ENCODE measurements at places on chromosomes 7 and 10. TPM values are rescaled to one million over a fixed set of nuclear protein-coding genes. Genes with fewer than 3 reads are reported as not detected.
A peak's percentile ranks its signal among the peaks of the same experiment; 100 is the strongest.

DNA sequence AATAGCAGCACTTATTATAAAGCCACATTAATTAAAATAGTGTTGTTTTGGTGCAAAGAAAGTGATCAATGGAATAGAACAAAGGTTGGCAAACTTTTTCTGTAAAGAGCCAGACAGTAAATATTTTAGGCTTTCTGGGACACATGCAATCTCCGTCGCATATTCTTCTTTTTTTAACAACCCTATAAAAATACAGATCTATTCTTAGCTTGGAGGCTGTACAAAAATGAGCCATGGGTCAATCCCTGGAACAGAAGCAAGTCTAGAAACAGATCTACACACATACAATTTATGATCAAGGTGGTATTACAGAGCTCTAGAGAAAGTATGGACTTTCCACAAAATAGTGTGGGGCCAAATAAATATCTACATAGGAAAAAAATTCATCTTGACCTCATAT lies 71.8 kb downstream of the ARHGAP21 start:
- DNase-seq = no peak

TACC2 gene
- total RNA-seq = 54.6 TPM

DNA sequence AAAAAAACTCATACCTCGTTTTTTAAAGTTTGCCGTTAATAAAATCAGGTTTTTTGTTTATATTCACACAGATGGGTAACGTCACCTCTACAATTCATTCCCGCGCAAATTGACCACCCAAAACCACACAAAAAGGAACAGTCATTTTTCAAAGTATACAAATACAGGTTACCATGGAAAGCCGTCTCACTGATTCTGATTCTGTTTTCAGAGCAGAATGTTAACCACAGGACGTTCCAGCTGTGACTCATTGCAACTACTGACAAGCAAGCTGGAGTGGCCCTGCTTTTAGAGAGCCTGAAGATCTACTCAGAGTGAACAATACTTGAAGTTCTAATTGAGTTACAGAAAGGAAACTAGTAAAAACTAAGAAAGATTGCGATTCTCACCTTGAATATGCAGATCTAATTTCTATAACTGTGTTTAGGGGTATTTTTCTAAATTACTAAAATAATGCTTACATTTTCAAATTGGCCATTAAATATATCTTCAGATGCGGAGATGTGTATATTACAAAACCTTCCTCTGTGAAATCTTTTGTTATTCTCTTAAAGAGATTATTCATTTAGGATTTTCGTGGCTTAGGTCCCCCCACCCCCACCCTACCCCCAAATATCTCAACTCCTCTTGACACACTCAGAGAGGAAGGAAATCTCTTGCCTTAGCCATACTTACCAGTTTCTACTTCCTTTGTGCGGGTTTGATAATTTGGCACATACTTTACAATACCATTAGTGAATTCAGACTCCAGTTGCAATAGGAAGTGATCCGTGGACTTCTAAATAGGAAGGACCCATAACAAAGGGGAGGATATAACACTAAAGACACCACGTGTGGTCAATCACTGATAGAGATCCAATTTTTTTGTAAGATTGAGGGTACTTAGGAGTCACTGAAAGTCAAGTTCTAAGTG lies 106.0 kb downstream of the CUBN start:
- DNase-seq = no peak

PCLO gene
- 0.62 TPM for total RNA-seq

DNA sequence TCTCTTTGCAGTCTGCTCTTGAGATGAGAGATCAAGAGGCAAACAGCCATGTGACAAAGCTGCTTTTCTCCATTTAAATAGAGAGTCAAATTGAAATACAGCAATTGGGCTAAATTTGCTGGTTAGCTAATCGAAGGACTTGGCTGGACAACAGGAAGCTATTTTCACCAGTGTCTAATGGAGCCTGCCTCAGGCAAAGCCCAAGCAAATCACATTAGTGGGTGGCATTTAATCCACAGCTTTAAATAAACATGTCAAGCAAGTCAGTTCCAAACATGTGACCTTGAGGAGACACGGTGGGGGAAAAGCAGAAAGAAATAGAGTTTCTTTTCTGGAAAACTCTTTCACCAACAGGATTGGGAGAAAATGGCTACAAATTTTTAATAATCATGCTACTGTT lies 180.5 kb upstream of the AOAH start:
- DNase-seq = no peak

GRCh38 chr7:86667732-86668131 lies 24.0 kb downstream of the GRM3 start:
- no peak for DNase-seq

- DNase-seq = no peak
These were observed 141.7 kb downstream of the SH3PXD2A start for GRCh38 chr10:103713676-103714075.

- peak; percentile 44 for DNase-seq
These were observed 225.2 kb upstream of the SH2B2 start for GRCh38 chr7:102061354-102061945.

PIP gene
- total RNA-seq = not detected

- no peak for DNase-seq
These were observed 379.4 kb downstream of the GALNT17 start for GRCh38 chr7:71511361-71511807.

DNA sequence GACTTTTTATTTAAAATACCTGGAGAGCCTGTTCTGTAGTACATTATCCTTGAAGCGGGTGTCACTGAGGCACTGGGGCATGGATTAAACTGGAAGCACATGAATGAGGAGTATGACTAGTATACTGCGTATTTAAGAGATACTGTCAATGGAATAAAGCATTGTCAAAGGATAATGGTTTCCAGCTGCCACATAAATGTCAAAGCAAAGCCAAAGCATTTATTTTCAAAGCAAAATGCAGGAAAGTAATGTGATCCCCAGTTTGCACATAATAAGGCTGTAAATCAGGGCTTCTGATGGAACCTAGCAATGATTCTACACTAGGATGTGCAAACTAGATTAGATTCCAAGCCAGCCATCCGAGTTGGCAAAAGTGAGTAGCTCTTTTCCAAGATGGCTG lies 240.1 kb downstream of the POU6F2 start:
- no peak for DNase-seq

- DNase-seq = no peak
These were observed 662 bp downstream of the POLR3A start for GRCh38 chr10:78028438-78029268.

ABCC2 gene
- total RNA-seq = 2.1 TPM

DNA sequence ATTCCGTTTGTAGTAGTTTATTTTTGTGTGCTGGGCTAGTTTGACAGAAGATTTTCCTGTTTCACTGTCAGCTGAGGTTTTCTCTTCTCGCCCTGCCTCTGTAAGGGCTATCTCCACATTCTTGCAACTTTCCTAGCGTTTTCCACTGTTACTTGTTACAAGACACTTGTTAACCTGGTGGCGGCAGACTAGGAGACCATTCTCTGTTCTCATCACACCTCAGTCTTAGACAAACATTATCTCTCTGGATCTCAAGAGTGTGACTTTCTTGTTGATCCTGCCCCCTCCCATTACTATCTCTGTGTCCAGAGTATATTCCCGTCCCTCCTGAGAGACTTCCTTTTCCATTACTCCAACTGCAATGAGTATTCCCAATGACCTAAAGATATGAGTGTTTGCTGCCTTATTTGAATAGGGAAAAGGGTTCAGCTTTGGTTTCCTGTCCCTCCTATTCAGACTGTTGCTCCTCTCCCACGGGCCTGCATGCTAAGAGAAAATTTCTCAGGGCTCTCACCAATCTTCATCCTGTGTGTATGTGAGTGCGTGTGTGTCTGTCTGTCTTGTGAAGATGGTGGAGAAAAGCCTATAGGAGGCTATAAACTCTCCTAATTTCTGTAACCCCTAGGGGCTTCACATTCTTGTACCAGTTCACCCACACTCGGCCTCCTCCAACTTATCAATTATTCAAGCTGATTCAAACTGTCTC lies 722.4 kb upstream of the POT1 start:
- DNase-seq = no peak

ZC3HAV1L gene
- 10.9 TPM for total RNA-seq

GRCh38 chr10:14330388-14331061 lies at the start of gene FRMD4A:
TSS of gene FRMD4A (minus strand) at chr10:14330924.
- DNase-seq = no peak

GRCh38 chr10:86287966-86288579 lies 78.5 kb downstream of the GRID1 start:
- DNase-seq = peak; percentile 32

- DNase-seq = no peak
These were observed 2.3 kb downstream of the FAM107B start for GRCh38 chr10:14772399-14772798.

DNA sequence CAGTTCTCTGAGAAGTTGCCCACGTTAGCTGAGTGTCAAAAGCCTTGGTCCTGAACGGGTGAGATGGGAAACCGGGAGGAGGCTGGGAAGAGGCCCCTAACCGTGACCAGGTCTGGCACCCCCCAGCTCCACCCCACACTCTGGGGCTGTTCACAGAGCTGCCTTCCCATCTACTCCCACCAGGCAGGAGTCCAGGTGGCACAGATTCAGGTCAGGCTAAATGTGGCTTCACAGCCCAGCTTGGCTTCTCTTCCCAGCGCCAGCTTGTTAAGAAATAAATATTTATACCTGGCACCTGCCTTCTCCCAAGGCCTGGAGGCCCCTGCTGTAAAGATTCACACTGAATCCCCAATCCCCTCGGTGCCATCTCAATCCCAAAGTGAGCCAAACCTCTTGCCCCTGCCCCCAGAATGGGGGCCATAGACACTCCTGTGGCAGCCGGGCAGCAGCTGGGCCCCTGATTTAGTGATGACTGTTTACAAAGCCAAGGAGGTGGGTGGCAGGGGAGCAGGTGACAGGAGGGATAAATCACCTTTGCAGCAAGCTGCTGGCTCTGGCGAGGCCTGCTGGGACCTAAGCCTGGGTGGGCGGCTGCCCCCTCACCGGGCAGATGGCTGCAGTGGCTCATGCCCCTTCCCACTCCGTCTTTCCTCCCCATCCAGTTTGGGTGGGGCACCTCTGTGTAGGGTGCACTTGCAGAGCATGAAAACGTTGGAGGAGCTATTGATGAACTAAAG lies 72.5 kb downstream of the GOLGA7B start:
- DNase-seq = no peak

SP4 gene
- total RNA-seq = 6.5 TPM

GRCh38 chr7:125605241-125605640 lies 675.6 kb upstream of the POT1 start:
- DNase-seq = no peak

JAKMIP3 gene
- 0.60 TPM for total RNA-seq

DNA sequence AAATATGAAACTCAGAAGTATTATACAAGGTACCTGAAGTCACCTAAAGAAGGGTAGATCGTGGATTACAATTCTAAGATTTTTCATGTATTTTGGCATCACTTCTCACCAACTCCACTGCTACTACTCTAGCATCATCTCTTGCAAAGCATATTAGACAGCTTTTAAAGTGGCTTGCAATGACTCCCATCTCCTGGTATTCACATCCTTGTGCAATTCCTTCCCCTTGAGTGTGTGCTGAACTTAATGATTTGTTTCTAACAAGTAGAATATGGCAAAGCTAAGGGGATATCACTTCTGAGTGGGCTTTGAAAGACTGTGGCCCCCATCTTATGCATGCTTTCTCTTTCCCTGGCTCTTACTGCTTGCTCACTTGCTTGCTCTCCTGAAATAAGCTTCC lies 280.2 kb downstream of the SNX13 start:
- no peak for DNase-seq

DNA sequence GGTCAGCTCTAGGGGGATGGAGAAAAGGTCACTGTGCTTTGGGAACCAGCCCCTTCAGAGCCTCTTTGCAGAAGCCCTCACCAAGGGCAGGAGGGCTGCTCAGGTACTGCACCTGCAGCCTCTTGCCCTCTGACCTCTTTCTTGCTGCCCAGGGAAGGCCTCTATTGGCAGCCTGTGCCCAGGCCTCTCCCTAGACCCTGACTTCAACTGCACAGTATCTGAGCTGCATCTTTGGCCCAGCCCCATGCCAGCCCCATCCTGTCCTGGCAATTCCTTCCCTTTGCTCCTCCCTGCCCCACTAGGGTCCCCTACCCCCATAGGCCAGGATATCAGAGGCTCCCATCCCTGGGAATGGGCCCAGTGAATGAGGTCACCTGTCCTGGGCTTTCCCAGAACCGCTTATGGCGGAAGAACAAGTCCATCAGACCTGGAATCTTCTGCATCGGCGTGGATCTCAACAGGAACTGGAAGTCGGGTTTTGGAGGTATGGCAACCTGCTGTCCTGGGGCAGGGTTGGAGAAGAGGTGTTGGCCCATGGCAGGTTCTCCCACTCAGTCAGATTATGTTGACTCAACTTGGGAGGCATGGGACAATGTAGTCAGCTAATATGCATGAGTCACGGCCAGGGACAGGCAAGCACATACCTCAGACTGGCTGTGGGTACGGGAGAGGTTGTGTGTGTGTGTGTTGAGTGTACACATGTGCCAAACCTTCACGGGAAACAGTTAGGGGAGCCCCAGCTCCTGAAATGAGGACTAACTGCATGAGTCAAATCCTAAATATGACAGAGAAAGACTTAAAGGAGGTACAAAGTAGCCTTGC lies 17.1 kb upstream of the CPA1 start:
- peak; percentile 65 for DNase-seq

PYROXD2 gene
- 7.0 TPM for total RNA-seq

DNA sequence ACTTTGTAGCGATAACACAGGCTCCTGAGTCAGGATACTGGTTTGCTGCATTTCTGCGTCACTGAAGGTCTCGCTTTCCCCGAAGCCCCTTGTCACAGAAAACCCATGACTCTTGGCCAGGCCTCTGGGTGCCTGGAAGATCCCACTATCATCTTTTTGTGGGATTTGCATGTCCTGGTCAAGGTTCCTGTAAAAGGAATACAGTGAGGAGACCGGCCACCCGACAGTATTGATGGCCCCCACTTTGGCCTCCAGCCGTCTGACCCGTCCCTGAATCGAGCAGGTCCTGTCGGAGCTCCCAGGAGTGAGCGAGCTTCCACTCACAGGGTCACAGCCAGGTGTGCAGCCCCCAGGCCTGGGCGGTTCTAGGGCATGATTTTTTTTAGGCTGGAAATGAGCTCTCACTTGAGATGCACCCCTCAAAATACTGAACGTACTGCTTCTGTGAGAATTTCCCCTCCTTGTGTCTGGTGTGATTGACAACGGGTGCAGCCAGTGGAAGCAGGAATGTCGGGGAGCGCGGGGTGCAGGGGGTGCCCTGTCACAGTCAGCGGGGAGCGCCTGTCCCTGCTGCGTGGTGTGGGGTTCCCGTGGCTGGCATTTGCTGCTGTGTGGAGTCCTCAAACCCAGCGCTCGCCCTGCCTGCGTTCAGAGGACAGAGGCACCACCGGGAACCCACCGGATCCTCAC lies 75.8 kb downstream of the DNAJB6 start:
- no peak for DNase-seq

GRCh38 chr10:101310529-101311184 lies 43.3 kb upstream of the BTRC start:
- DNase-seq = peak; percentile 51

- no peak for DNase-seq
These were observed 604.9 kb upstream of the ADARB2 start for GRCh38 chr10:2342206-2342605.

SLC39A12 gene
- 0.10 TPM for total RNA-seq

DNA sequence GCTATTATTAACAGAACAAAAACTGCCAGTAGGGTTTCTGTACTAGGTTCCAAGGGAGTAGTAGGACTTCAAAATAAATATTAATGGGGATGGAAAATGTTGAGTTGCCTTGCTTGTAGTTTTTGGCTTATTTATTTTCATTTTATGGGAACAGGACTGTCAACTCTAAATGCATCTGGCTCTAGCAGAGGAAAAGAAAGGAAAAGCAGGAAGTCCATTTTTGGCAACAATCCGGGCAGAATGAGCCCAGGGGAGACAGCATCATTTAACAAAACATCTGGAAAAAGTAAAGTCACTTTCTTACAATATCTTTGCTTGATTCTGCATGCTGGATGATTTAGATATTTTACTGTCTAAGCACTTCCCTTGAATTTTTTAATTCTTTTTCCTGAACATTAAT lies 69.4 kb downstream of the NOC3L start:
- no peak for DNase-seq

TYW1B gene
- 2.1 TPM for total RNA-seq
